Activated T-cell treated with anti-CD3 and anti-CD28 coated beads for 48 hours (primary cell): ENCODE measurements at places on chromosomes 5 and 9.
A peak's percentile ranks its signal among the peaks of the same experiment; 100 is the strongest.

- DNase-seq: no peak
These were observed 113.6 kb downstream of the EFNA5 start for GRCh38 chr5:107557051-107557658.

- no peak for DNase-seq
These were observed 125.6 kb upstream of the SLCO6A1 start for GRCh38 chr5:102624405-102624804.

DNA sequence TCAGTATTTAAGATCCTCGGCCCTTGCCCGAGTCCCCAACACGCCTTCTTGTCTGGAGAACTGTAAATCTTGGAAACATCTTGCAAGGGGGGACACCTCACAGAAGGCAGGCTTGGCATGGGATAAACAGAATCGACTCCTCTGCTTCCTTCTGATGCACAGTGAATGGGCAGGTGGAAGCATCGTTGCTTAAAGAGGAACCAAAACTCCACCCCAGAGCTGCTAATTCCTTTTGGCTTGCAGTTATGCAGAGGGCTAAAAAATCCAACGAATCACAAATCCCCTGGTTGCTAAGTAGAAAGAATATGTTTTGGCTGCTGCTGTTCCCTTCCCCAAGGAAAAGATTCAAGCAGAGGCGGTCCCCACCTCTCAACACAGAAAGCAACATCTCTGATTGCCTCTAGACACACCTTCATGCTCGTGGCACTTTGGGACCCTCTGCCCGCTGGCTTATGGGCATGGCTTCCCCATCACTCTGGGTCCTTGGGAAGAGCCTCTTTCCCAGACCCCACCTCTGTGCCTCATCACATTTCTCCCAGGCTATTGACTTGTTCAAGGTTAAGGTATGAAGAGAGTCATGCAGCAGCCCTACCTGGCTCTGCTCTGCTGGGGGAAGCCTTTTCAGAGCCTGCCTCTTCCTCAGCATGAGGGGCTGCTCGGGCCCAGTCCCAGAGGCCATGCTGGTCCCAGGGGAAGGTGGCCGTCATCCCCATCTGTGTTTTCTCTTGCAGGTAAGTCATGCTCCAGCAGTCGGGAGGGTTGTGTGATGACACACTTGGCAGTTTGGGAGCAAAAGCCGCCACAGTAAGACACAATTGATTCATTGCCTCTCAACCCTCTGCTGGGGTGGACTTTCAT lies 137.1 kb downstream of the KCNIP1 start:
- no peak for DNase-seq

DNA sequence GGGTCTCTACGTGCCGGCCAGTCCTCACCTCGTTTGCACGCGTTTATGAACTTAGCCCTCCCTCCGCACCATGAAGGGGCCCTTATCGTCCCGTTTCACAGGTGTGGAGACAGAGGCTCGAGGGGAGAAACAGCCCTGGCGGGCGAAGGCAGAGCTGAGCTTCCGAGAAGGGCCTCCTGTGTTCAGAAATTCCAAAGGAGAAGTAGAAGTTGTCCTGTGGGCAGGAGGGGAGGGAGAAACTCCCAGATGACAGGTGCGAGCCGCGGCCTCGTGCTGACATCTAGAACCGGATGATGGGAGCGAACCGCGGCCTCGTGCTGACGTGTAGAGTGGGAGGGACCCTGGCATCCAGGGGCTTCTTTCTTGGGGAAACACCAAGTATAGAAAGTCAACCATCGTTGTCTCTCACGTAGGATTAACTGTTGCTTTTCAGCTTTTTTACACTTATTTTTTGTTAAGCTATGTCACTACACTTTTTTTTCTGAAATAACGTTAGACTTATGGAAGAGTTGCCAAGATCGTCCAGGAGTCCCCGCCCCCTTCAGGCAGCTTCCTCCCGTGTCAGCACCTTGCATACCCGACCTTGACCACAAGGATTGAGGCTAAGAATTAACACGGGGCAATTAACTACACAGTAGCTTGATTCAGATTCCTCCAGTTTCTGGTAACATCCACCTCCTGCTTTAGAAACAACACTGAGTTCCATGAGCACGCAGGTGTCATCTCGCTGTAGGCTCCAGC lies 42.8 kb upstream of the NKD2 start:
- no peak for DNase-seq

DNA sequence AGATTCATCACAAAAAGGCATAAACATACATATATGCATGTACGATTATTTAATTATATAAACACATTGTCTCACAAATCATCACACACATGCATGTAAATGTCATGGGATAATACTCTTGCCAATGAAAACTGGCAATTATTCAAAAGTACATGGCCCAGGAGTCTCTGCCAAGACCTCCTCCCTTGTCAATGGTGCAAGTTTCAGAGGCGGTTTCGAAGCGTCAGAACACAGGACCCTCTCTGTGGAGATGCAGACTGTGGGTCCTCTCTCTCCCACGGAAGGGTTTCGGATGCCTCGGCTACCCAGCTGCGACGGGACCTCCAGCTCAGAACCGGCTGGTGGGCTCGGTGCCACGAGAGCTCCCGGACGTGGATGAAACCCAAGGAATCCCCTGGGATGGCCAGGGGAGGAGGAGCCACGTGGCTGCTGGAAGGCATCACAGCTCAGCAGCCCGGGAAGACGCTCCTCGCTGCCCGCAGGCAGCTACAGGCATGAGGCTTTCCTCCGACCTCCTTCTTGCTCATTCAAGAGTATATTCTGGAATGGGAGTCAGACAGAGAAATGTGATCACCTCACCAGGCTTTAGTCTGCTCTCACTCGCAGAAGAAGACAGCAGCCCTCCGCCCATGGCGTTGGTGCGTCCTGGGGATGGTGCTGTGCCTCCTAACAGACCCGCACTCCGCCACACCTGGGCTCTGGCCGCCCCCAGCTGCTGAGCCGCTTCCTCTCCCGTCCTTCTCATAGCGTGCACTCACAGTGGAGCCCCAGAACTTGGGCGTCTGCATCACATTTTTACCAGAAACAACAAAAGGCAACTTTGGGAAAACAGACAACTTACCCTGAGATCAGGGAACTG lies 308.8 kb downstream of the IRX2 start:
- DNase-seq: no peak

DNA sequence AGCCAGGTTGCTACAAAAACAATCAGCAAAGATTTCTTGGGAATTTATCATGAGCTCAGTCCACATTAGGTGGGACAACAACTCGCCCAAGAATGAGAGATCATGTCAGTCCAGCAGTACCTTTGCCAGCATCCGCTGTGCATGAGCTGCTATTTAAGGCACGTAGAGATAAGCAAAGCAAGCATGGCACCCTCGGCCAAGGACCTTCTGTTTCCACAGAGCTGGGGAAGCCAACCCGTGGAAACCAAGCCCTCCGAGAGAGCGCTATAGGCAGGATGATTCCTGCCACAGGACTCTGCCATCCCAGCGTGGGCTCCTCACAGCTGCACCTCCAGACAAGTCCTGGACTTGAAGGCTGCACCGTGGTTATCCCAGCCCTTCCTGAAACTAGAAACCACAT lies 189.5 kb upstream of the PPP1R26 start:
- no peak for DNase-seq

GRCh38 chr5:74897049-74897448 lies 30.9 kb upstream of the FAM169A start:
- no peak for DNase-seq

- no peak for DNase-seq
These were observed 163.8 kb downstream of the GADD45G start for GRCh38 chr9:89768650-89769071.

- no peak for DNase-seq
These were observed 53.0 kb upstream of the BOD1 start for GRCh38 chr5:173669483-173669882.

DNA sequence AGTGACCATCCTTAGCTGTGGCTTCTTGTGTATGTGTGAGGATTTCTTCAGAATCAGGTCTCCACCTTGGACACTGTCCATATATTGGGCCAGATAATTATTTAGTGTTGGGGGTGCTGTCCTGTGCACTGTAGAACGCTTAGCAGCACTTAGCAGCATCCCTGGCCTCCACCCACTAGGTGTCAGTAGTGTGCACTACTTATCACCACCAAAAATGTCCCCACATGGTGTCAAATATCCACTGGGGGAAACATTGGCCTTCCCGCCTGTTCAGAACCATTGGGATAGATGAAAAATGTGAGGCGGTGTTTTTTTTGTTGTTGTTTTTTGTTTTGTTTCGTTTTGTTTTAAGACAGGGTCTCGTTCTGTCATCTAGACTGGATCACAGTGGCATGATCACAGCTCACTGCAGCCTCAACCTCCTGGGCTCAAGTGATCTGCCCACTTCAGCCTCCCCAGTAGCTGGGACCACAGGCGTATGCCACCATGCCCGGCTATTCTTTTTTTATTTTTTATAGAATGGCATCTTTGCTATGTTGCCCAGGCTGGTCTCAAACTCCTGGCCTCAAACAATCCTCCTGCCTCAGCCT lies 67.7 kb downstream of the TENT4A start:
- peak; percentile 15 for DNase-seq

DNA sequence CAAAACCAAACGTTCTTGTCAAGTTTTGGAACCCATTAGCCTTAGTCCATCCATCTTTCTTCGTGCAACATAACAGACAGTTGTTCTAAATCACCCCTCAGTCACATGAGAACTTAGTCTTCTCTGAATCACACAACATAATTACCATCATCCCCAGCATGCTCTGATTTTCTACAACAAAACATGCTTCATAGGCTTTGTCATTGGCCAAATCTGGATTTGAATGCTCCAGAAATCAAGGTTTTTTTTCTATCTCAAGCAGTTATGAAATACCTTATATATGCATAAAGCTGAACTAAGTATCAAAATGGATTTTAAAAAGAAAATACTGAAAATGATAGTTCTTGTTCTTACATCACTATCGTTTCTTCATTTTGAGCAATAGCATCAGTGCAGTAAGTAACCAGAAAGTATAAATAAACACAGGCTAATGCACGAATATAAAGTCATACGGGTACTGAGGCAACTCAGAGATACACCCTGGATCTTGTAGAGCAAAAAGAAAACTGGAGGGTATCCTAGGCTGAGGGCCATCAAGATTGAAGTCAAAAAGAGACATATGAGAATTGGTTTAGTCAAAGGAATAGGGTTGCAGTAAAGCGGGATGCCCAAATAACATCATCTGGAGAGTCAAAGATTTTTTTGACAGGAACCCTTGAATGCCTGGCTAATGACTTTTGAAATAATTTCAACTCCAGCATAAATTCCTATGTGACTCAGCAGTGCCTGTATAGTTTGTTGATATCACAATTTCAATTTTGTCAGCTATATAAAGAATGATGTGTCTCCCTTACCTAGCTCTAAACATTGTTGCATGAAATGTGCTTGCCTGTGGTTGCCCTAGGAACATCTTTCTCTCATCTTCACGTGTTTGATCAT lies 164.7 kb downstream of the ADAMTSL1 start:
- DNase-seq: no peak

DNA sequence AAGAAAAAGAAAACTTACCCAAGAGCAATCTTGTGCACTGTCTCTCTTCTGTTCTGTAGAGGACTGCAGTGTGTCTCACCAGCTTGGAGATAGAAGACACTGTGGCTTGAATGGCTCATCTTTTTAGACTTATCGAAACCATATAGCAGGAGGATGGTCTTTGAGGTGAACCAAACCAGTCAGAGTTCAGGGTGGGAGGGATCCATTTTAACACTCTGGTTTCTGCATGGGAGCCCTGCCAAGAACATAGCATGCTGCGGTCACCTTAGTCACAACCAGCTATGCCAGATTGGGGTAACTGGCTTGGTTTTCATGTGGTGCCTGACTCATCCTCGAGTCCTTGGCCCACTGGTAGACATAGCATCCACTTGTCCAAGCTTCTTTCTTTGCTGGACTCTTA lies 135.1 kb downstream of the PAPPA start:
- no peak for DNase-seq

GRCh38 chr9:114029311-114030170 lies 48.6 kb downstream of the AMBP start:
- DNase-seq: no peak

DNA sequence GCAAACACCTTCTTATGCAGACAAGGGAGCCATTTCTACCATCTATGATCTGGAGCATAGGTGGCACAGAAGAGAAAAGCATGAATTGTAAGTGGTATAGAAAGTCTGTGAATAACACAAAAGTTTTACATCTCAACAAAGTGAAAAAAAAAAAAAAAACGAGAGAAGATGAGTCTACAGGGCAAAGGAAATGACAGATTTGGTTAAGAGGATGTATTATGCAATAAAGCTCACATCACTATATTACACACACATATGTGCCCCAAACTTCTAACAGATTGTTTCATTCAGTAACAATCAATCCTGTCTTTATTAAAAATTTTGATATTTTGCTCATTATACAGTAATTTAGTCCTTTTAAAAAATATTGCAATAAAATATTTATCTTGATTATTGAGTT lies 49.8 kb downstream of the CERT1 start:
- DNase-seq: no peak

GRCh38 chr5:126428421-126428820 lies 5.2 kb downstream of the GRAMD2B start:
- DNase-seq: no peak

- no peak for DNase-seq
These were observed 69.1 kb downstream of the GPR21 start for GRCh38 chr9:123102375-123103113.

DNA sequence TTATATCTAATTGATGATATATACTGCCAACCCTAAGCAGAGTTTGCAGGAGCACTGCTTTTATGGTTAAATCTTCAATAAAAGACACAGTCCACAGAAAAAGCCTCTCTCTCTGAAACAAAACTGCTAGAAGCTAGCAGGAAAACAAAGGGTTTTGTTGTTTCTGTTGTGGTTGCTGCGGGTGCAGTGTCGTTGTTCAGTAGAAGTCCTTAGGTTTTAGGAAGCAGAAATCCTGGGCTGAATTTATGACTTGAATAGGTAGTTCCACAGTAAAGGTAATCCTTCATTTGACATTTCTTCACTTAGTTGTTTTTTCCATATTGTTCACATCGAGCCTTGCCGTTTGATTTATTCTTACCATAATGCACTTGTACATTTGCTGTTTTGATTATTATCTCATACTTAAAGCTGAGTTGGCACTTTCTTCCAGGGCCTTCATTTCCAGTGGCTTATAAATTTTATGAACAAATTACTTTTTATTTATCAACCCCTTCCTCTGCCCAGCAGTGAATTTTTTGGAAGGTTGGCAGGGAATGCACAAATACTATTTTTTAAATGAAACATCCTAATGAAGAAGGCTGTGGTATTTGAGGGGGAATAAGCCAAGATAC lies 209.6 kb upstream of the SLC30A5 start:
- DNase-seq: no peak

- DNase-seq: no peak
These were observed 207.0 kb upstream of the MAP3K1 start for GRCh38 chr5:56608217-56608925.

DNA sequence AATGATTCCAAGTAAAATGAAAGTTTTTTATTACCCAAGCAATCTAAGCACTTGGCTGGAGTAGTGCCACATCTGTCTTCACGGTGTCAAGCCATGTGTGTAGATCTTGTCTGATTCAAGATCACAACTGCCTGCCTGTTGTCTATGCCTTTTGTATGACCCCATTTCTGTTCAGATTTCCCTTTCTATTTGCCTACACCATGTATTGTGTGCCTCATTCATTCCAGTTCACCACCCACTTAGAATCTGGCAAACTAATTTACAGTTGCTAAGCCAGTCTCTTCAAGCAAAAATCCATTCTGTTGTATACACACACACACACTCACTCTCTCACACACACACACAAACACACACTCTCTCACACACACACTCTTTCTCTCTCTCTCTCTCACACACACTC lies 33.7 kb downstream of the GLDC start:
- no peak for DNase-seq
